Activated CD8-positive, alpha-beta memory T cell treated with anti-CD3 and anti-CD28 coated beads for 48 hours (primary cell): ENCODE measurements at places on chromosomes 13 and 19.

DNA sequence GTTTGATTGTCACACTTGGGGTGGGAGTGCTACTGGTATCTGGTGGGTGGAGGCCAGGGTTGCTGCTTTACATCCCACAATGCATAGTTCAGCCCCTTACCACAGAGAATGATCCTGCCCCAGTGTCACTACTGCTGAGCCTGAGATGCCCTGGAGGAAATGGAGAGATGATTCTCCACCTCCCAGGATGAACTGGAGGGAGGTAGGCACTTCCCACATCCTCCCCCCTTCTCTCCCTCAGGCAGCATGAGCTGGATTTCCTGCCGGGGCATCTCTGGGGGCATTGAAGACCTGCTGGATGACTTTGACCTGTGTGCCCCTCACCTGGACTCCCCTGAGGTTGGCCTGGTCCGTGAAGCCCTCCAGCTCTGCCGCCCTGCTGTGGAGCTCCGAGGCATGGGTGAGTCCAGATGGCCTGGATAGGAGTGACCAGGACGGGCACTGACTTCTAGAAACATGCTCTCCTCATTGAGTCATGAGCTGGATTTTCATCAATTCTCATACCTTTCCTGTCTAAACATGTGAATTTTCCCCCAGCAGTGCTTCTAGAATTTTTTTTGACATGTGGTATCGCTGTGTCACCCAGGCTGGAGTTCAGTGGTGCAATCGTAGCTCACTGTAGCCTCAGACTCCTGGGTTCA is 45.3 kb downstream of the NWD1 start:
- DNase-seq = no peak

- DNase-seq = no peak
Measured at GRCh38 chr19:13078897-13079541, 23.6 kb downstream of the LYL1 start.

DNA sequence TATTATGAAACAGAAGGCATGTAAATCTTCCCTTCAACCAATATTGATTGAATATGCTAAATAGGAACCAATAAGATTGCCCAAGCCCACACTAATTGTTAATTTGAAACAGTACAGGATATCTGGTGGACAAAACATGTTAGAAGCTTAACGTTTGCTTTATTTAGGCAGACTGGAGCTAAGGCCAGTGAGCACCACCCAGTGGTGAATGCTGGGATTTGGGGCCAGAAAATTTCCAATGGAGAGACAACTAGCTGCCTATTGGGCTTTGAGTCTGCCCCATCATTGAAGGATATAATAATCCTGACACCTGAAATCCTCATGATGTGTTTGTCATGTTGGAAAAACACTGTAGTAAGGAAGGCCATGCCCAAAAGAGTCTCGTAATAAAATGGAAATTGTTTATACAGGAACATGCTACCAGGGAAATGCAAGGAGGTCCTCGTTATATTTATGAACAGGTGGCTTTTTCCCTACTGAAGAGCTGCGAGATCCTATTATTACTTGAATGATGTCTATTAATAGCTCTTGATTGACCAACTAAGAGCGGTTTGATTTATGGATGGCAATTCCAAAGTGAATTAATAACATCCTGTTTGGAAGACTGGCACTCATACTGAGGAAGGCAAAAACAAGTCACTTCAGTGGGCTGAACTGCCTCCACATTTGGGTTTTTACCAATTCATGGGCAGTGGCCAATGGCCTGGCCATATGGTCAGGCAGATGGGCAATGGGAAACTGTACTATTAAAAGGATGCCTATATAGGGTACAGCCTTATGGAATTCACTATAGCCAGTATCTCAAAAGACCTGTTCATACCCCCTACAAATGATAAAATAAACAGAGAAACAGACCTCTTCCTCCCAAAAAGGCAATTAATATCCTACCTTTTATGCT is 8.7 kb downstream of the SIGLECL1 start:
- DNase-seq = peak; percentile 17

GRCh38 chr19:9768175-9769112 is at the start of gene ZNF846:
TSS of gene ZNF846 (minus strand) at chr19:9768738. CDS start at chr19:9764950, 3,788 bp downstream.
- peak; percentile 85 for DNase-seq

DNA sequence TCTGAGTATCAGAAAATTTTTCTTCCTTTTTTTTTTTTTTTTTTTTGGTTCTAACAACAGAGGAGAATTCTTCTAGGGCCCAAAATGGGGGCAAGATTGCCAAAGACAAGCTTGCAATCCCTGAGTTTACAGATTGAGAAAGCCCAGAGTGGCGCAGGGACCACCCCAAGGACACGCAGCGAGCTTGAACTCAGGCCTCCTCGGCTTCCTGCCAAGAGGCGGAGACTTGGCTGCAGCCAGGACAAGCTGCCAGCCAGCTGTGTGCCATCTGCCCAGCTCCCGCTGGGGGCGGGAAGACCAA is 506 bp upstream of the MRPL34 start:
- no peak for DNase-seq

DNA sequence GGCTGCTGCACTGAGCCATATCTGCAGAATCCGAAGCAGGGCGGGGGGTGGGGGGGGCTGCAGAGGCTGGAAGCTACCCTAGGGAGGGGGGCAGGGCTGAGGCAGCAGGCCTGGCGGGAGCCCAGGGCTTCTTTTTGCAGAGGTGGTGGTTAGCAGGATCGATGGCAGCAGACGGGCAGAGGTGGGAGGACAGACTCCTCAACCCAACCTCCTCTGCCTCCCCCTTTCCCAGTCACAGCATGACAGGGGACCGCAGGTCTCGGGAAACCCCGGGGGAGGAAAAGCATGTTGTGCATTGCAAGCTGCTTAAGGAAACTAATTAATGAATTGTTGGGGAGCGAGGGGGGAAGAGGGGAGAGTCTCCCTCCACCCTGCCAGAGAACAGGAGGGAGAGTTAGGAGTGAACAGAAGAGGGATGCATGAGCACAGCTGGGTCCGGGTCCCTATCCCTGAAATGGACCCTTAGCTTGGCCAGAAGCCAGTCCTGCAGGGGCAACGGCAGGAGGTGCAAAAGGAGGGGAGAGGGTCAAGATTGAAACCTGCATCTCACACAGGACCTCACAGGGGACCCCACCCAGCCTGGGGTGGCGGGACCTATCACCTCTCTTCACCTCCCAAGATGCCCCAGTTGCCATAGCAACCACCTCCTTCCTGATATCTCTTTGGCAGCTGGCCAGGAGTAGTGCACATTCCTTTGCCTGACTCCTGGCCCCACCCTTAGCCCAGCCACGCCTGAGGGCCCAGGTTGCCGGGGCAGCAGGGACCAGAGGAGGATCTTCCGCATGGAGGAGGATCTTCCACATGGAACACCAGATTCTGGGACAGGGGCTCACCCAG is 1.8 kb downstream of the FXYD7 start:
- no peak for DNase-seq

- DNase-seq = no peak
Measured at GRCh38 chr19:9857920-9858746, 23.0 kb downstream of the PIN1 start.

DNA sequence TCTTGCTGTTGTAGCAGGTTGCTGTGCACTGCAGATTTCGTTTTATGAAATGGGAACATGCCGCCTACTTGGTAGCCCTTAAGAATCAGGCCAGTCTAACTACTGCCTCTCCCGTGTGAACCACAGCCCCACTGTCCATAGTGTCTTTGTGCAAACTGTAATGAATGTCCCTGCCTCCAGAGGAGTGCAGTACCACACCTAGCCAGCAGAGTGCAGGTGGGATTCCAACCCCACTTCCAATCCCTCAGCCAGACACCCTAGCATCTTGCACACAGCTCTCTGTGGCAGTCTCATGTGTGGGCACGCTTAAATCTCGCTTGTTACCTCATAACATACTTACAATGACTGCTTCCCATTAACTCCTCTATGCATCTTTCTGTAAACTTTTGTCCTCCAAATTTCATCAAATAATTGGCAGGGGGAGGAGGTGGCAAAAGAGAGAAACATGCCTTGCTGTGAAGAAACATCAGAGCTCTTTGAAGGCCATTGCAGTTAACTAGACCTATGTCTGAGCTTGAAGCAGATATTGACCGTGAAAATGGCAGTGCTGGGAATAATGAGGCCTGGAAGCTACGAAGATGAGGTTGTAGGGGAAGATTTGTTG is 47.2 kb downstream of the ZAR1L start:
- no peak for DNase-seq

GRCh38 chr13:46885018-46885417 is 11.8 kb downstream of the HTR2A start:
- no peak for DNase-seq

DNA sequence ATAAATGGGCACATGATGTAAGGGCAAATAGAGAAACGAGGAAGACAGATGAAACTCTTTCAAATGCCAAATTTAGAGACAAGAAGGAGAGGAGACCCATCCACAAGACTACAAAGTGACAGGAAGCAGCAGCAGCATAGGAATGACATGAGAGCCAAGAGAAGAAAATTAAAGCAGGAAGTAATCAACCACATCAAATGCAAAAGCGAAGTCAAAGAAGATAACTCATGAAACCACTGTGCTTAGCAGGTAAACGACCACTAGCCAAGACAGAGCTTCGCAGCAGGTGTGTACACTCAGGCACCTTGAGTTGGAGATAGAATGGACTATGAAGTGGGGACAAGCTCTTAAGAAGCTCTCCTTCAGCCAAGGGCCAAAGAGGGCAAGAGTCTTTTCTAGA is 64.1 kb downstream of the KLF12 start:
- no peak for DNase-seq

GRCh38 chr13:41577436-41577835 is 120.1 kb downstream of the RGCC start:
- no peak for DNase-seq

- DNase-seq = no peak
Measured at GRCh38 chr13:24861617-24862362, 97.8 kb downstream of the RNF17 start.

- no peak for DNase-seq
Measured at GRCh38 chr19:16791942-16792341, 37.3 kb upstream of the SIN3B start.

DNA sequence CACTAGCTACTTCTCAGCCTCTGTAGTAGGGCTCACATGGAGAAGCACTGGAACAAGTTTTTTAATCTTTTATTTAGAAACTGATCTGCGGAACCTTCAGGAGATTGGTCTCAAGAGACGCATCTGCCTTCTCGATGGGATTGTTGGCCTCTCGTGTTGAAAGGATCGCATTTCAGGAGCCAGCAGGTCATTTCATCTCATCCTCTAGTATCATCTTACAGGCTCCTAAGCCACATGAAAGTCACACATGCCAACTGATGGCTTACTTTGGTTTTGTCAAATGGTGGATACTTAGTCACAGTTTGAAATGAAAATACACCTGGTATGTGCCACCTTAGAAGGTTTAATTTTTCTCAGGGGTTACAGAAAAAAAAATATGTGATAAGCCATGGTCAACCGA is 1703.6 kb downstream of the EFNB2 start:
- DNase-seq = no peak
